ENCODE measurements at places on chromosomes 11 and 22.

GRCh38 chr11:86948733-86949132 is 6.5 kb downstream of the FZD4 start:
- DNase-seq, result no peak

DNA sequence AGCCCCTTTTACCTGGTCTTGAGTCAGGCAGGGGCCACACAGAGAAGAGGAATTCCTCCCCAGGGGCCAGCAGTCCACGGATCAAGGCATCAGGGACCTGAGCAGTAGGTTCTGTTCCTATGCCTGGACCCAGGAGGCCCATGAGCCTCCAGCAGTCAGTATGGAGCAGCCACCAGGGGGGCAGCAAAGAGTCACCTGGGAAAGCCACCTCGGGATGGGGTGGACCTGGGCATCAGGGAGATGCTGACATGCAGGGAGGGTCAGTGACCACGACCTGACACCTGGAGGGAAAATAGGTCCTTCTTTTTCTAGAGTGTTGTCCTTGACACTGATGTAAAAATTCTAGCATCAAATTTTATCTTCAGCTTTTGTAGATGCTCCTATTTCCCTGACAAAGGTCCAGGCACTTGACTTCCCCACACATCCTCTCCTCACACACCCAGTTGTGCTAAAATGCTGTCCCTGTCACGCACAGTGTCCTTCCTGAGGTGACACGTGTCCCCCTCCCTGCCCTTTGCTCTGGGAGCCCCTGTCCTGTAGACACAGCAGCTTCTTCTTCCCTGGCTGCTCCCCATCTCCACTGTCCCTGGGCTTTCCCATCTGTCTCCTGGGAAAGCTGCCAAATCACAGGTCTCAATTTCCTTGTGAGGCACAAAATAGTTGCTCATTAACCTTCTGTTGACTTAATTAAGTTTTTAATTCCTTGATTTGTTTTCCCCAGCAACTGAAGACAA is 70.0 kb upstream of the IGLL5 start:
- DNase-seq, result no peak

- DNase-seq, result no peak
Observed at GRCh38 chr22:31097941-31098631, 9.3 kb downstream of the SELENOM start.

DNA sequence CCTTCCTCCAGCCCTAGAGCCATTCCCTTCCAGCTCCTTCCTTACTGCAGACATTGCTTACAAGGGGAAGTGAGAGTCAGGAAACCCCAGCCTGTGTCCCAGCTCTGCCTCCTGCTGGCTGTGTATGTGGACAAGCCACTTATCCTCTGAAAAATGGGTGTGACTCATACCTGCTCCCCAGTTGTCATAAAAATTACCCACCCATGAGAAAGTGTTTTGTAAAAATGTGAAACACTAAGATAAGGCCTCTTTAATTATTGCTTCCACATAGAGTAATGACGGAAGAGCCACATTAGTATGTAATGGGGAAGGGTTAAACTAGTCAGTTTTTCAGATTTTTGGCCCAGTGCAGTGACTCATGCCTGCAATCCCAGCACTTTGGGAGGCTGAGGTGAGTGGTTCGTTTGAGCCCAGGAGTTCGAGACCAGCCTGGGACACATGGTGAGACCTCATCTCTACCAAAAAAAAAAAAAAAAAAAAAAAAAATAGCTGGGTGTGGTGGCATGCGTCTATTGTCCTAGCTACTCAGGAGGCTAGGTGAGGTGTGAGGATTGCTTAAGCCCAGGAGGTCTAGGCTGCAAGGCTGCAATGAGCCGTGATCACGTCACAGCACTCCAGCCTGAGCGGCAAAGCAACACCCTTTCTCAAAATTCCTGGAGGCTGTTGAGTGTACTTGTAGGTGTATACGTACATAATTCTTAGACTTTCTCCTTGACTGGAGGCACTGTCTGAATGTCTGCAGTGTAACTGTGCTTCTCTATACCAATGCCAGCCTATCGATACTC is 84.9 kb downstream of the CTTN start:
- no peak for DNase-seq

- DNase-seq, result no peak
Observed at GRCh38 chr11:78577495-78577894, 2.8 kb upstream of the NARS2 start.

DNA sequence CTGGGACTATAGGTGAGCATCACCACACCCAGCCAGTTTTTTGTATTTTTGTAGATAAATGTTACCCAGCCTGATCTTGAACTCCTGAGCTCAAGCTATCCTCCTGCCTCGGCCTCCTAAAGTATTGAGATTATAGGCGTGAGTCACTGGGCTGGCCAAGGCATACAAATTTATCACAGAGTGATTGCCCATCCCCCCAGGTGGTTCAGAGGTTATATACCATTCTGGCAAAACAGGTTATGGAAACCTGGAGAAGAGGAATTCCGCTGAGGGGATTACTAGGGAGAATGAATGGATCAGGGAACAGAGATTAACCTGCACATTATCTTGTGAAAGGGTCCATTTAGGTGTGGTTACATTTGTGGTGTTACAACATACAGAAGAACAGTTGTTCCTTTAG is 8.1 kb downstream of the ATG13 start:
- no peak for DNase-seq

- DNase-seq, result no peak
Observed at GRCh38 chr11:19073454-19074415, 13.2 kb upstream of the MRGPRX2 start.

DNA sequence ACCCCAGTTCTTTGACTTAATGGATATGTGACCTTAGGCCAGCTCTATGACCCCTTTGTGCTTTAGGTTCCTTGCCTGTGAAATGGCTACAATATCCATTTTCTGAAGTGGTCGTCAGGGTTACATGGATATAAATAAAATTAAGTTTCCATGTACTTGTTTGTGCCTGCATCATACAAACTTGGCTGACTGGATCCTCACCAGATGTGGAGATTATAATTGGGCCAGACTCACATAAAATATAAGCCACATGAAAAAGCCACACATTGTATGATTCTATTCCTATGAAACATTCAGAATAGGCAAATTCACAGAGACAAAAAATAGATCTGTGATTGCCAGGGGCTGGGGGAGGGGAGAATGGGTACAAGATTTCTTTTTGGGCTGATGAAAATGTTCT is 100.9 kb upstream of the USP47 start:
- DNase-seq, result no peak

Measured in cerebellar nuclear complex (tissue), 1 donor.